A673 (cell line): ENCODE measurements at places on chromosomes 7 and 10.

- DNase-seq, result no peak
Observed at GRCh38 chr7:124201768-124202349, 169.0 kb upstream of the TMEM229A start.

DNA sequence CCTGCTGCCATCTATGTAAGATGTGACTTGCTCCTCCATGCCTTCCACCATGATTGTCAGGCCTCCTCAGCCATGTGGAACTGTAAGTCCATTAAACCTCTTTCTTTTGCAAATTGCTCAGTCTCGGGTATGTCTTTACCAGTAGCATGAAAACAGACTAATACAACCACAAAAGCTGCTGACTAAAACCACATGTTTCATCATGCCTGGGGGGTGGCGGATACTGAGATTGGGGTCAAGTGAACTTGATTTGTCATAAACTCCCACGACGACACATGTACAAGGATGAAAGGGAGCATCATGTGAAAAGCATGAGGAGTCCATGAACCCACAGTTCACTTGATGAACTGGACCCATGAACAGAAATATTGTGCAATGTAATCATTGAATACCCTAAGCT lies 134.9 kb upstream of the ANK3 start:
- no peak for DNase-seq

DNA sequence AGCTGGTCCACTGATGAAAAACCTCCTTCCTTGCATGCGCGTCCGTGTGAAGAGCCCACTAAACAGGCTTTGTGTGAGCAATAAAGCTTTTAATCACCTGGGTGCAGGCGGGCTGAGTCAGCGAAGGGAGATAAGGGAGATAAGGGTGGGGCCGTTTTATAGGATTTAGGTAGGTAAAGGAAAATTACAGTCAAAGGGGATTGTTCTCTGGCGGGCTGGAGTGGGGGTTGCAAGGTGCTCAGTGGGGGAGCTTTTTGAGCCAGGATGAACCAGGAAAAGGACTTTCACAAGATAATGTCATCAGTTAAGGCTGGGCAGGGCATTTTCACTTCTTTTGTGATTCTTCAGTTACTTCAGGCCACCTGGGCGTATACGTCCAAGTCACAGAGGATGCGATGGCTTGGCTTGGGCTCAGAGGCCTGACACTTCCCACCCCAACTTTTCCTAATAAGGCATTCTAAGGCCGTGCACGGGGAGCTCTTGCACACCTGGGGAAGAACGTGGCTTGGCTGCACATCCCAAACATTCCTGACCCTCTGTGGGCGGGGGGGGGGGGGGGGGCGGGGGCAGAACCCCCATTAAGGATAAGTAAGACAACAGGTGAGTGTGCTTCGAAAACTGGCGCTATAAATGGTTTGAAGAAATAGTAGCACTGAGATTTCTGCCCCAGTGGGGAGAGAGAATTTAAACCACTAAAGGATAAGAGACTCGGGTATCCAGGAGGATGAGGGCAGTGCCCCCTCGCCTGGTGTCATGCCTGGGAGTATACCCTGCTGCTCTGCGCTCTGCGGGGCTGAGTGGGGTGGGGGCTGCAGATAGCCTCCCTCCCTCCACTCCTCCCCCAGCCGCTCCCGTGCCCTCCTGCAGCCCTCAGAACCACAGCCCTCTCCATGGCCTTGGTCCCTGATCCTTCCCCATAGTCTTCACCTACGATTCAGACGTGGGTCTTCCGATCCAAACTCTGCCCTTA lies 217.6 kb downstream of the MLLT10 start:
- DNase-seq, result no peak

DNA sequence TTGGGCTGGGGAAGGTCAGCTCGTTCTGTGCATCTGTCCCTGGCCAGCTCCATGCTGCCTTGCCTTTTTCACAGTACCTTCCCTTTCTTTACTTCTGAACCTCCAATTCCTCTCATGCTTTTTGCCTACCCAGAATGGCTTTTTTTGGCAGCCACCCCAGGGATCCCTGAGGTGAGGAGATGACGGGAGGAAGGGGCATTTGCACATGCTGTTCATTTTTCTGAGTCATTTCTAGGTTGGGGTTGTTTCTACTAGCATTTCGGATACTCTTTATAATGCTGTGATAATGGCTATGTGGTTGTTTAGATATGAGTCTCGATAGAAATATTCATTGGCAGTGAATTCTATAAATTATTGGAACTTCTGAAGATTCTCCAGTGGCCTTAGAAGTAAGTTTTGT lies 415.1 kb upstream of the FZD8 start:
- no peak for DNase-seq

DNA sequence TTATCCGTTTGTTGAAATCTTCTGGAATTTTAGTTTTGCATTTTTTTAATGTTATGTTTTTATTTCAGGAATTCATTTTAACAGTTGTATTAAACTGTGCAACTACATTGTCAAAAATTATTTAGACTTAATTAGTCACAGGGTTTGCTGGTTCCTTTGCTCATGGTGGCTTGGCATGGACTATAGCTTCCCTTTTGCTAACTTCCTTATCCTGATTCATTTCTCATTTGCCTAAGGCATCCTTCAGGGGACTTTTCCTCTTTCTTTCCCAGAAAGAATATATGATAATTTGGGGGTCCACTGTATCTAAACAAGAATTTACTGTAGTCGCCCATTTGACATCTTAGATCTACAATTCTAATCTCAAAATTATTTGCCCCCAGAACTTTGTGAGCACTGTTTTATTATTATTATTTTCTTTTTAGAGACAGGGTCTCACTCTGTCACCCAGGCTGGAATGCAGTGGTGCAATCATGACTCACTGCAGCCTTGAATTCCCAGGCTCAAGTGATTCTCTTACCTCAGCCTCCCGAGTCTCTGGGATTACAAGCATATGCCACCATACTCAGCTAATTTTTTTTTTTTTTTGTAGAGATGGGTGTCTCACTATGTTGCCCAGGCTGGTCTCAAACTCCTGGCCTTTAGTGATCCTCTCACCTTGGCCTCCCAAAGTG lies 13.9 kb downstream of the FIGNL1 start:
- no peak for DNase-seq

DNA sequence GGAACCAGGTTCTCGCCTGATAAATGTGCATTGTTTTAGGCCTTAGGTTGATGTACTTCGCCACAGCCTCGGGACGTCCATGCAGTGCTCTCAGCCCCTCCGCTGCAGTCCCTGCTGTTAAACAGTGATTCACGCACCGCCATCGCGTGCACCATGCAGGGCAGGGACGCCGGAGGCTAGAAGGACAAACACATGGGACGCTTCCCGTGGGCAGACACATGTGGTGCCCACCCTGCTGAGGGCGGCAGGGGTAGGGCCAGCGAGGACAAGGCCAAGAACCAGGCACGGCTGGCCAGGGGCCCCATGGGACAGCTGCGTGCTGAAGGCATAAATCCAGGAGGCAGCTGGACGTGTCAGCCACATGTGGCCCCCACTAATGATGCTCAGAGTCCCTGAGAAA lies 394.7 kb downstream of the PTPRN2 start:
- DNase-seq, result no peak

- no peak for DNase-seq
Observed at GRCh38 chr10:69640196-69640980, 10.3 kb downstream of the FAM241B start.

DNA sequence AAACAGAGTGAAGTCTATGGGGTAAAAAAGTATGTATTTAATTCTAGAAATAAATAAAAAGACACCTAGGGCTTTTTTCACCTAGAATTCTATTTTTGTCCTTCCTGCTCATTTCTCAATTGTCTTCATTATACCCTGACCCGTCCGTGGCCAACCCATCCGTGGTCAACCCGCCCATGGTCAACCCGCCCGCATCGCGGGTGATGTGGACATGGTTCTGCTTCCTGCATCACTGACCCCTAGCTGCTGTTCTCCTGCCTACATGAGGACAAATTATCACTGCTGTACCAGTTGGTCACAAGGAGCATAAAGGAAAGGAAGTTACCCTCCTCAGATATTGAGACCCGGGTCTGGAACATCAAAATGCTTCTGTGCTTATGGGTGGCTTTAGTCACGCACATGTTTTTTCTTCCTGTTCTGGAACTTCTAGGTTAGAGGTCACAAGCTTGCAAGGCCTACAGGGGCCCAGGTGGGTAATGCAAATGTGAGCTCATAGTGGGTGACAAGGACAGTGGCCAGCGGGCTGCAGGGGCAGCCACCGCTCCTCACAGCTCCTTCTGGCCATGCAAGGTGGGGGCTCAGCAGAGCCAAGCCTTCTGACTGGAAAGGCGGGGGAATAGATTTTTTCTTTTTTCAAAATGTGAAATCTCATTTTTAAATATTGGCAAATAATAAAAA lies 15.5 kb downstream of the CAMK2G start:
- no peak for DNase-seq

- DNase-seq, result no peak
Observed at GRCh38 chr10:118844731-118845521, 90.2 kb upstream of the CACUL1 start.

- no peak for DNase-seq
Observed at GRCh38 chr10:118139321-118139720, 92.6 kb upstream of the RAB11FIP2 start.

GRCh38 chr7:105365541-105366534 lies 22.9 kb downstream of the SRPK2 start:
- DNase-seq, result no peak

GRCh38 chr10:121823993-121824463 lies 103.8 kb downstream of the ATE1 start:
- peak; percentile 62 for DNase-seq

GRCh38 chr7:71618278-71618677 lies 486.3 kb downstream of the GALNT17 start:
- DNase-seq, result no peak

- DNase-seq, result peak; percentile 3
Observed at GRCh38 chr7:138125598-138126111, 49.4 kb downstream of the AKR1D1 start.

DNA sequence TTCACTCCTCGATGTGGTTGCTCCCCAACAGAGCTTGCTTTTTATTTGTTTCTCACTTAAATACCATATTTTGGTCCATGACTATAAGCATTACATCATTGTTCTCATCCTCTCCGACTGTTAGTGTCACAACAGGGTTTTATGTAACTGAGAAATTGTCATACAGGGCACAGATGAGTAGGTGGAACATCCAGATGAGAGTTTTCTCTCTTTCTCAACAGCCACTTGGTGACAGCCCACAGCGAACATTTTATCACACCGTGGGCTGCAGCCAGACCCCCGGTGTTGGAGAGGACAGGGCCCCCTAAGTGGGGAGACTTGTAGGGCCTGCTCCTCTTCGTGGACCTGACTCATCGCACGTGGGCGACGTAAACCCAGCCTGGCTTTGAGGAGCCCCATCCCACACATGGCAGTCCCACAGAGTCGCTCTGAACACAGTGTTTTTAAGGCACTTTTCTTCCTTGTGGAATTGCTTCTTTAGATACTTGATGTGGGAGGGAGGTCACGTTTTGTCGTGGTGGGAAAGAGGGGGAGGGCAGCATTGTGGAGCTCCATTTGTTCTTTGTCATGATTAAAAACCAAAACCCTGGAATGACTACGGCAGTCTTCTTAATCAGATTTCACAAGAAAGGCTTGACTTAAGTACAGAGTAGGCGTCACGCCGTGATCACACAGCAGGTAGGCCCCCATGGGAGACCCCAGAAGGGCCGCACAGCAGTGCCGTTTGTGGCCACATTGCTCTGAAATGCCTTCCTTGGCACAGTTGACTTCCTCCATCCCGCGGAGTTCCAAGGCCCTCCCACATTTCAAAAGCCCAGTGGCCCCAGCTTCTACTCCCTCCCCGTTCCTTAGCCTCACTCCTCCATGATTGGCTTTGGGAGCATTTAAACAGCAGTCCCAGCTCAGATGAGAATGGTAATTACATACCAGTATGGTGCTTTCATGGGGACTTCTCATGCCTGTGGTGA lies 220.6 kb downstream of the CCDC3 start:
- DNase-seq, result peak; percentile 93

- DNase-seq, result no peak
Observed at GRCh38 chr7:69508736-69509135, 89.5 kb upstream of the AUTS2 start.

DNA sequence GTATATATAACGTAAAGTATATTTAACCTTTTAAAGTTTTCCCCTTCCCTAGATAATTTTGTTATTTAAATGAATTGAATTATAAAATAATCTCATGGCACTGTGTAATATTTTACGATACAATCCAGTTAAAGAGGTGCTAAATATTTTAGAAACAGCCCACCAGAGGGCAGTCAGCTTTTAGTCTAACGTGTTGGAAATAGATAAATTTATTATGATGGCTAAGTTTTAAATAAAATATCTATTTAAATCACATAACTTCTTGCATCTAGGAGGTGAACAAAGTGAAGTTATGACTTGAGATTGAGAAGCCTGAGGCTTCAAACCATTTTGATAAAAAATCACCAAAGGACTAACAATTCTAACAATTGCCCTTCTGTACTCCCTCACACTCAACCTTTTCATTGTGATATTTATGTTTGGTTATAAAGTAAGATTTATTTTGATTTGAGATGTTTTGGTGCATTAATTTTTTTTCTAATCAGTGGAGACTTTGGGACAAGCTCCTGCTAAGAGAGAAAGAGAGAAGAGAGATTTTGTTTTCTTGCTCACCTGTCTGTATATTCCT lies 171.5 kb upstream of the SP4 start:
- DNase-seq, result peak; percentile 31

GRCh38 chr10:74558897-74559296 lies 267.5 kb upstream of the KAT6B start:
- DNase-seq, result no peak

DNA sequence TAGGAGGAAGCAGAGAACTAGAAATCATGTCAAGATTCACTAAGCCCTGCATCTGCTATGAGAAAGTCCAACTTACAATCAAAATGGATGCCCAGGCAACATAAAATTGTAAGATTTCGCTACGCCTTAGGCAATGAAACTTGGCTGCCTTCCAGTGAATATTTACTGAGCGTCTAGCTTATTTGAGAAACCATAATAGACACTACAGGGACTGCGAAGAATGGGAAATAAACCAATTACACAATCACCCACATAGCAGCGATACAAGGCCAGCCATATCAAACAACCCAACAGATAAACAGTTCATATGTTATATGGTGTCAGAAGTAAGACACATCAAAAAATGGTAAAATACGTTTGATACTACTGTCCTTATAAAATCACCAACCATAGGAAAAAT lies 545.0 kb upstream of the C7orf33 start:
- DNase-seq, result peak; percentile 57

- DNase-seq, result no peak
Observed at GRCh38 chr7:74307738-74308505, 18.7 kb downstream of the CLIP2 start.

GRCh38 chr7:42672339-42672999 lies 239.4 kb downstream of the C7orf25 start:
- DNase-seq, result no peak
